ENCODE measurements at places on chromosomes 7 and 10.

DNA sequence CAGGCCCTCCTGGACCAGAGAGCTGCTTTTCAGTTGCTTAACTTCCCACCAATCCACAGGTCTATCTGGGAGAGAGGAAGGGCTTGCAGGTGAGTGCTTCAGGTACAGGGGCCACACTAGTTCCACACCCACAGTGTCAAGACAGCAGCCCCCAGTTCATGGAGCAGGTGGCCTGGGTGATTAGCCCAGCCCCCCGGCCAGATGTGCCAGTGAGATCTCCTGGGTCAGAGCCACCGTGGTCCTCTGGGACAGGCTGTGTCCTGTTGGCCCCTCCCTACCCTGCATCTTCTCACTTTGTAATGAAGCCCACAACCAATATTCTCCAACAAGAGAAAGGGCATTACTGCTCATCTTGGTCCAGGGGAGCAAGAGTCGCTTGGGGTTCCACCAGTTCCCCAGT, 30.6 kb downstream of the DRGX start:
- DNase-seq: no peak

DNA sequence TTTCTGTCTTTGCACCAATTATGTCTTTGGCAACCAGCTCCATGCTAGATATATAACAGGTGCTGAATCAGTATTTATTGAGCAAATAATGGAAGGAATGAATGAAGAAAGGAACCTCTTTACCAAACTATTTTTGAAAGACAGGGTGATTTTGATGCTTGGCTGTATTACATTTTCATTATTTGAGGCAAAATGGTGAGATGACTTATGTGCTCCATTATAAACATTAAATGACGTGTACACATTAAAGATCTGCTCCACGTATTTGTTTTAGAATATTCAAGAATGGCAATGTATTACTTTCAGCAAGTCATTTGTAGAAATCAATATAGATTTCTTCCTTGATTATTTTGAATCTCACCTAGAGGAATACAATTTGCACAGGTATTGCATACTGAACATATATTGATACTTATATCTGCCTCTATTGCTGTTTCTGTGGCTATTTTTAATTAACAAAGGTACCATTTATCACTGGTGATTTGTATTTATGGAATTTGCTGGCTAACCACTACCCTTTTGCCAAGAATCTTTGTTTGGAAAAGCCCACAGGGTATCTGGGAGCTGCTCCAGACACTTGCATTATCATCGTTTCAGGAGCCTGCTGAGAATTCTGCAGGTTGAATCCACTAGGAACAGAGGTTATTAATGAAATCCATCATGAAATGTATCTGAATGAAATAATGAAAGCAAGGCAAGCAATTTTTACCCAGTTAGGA, 92.2 kb downstream of the SEMA3C start:
- DNase-seq: no peak

DNA sequence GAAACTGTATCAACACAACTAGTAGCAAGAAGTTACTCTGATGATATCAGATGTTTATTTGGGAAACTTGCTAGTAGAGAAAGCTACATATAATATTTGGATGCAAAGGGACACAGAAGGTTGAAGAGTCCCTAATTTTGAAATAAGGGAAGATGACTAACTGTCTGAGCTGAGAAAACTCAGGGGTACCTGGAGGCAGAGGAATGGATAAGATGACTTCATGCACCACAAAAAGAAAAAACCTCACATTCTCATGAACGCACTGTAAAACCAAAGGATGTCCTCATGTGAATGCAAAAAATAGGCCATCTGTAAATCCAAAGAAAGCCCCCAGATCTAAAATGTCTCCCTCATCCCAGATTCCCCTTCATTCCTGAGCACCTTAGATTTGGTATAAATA, 29.3 kb downstream of the PRSS2 start:
- peak; percentile 66 for DNase-seq

GRCh38 chr7:3705258-3705657, 404.2 kb downstream of the SDK1 start:
- DNase-seq: no peak

- no peak for DNase-seq
These were observed 55.0 kb upstream of the DNAAF5 start for GRCh38 chr7:671415-672042.

GRCh38 chr7:98281757-98282606, 496 bp downstream of the BRI3 start:
- peak; percentile 55 for DNase-seq

DNA sequence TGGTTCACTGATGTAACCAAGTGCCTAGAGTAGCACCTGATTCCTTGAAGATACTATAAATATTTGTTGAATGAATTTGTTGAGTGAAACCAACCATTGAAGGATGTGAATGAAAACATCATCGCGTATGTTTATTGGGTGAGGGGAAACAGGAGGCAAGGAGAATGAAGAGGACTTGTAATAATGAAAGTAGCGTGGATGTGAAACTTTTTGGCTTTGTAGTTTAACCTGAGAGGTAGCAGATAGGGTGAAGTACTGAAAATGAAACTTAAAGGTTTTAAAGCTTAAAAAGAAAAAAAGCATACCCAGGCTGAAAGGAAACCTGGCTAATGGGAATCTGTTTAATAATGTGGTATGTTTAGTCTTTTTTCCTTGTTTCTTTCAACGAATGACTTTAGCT, 5.2 kb downstream of the CCNY start:
- DNase-seq: peak; percentile 63

GRCh38 chr7:79897166-79897565, 237.5 kb upstream of the GNAI1 start:
- no peak for DNase-seq

- peak; percentile 23 for DNase-seq
These were observed 33.4 kb downstream of the CCM2 start for GRCh38 chr7:45033261-45033930.

- no peak for DNase-seq
These were observed 95.4 kb downstream of the TES start for GRCh38 chr7:116305485-116306408.

GRCh38 chr7:1033546-1034145, 10.7 kb upstream of the GPR146 start:
- DNase-seq: peak; percentile 78

DNA sequence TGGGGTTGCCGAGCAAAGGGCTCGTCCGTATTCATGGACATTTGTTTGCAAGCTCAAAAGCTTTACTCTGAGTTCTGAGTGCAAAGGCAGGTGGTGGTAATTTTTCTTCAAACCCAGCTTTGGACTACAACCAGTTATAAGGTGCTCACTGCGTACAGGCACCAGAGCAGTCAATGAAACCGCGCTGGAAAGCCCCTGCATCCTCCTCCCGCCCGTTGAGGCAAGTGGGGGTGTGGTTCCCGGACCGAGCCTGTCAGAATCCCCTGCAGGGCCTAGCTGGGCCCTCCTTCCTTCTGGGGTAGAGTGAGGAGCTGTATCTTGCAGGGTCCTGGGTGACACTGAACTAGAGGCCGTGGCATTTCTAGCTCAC, 22.3 kb downstream of the AMZ1 start:
- peak; percentile 87 for DNase-seq

DNA sequence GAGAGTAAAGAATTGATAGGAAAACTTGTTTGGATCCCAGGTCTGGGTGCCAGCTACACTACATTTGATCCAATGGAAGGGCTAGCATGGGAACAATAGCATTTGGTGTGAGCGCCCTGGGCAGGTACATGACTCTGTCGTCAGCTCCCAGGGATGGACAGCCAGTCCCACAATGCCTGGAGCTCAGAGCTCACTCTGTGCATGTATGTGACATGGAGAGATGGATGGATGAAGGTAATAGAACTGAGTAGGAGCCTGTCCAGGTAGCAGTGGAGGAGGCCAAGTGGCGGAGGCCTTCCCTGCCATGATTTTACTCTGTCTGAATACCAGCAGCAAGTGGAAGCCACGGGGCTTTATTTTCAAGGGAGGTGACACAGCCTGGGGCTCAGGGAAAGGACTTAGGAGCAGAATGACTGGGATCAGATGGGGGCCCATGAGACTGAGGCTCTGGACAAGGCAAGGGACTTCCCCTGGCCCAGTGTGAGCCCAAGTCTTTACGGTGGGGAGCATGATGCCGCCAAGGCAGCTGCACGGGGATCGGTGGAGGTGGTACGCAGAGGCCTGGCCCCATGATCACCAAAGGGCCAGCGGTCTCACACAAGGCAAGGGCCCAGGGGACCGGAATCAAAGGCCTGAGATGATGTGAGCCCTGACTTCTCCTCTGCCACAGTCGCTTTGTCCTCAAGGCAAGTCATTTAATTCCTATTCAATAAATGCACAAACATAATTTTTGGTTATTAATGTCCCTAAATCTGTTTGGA, 5.9 kb downstream of the PTPRE start:
- DNase-seq: no peak

DNA sequence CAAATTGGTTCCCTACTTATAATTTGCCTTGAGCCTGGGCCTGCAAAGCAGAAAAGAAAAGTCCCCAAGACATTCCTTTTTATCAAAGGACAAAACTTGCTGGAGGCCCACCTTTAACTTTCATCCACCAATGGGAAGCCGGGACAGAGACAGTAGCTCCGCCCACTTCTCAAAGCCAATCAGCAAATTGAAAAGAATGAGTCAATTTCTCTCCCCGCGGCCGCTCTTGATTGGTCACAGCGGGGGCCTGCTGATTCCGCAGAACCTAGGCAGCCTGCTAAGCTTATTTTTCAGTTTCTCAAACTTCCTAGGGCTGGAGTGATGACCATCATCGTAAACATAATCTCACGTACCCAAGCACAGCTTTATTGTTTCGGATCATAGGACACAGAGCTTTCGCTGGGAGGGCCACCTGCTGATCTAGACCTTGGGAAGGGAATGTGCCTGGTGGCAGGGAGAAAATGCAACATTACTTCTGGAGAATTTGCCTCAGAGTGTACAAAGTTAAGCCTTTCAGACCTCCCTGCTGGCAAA, at the start of gene SLC13A4:
Gene SLC13A4 (minus strand): TSS at position 51 of the 534 bp plus-strand sequence. CDS start 690 bp downstream, outside the sequence.
- no peak for DNase-seq

GRCh38 chr10:127406018-127406550, 143.0 kb upstream of the NPS start:
- DNase-seq: no peak

- no peak for DNase-seq
These were observed 1077.1 kb upstream of the C7orf33 start for GRCh38 chr7:147513451-147513850.

DNA sequence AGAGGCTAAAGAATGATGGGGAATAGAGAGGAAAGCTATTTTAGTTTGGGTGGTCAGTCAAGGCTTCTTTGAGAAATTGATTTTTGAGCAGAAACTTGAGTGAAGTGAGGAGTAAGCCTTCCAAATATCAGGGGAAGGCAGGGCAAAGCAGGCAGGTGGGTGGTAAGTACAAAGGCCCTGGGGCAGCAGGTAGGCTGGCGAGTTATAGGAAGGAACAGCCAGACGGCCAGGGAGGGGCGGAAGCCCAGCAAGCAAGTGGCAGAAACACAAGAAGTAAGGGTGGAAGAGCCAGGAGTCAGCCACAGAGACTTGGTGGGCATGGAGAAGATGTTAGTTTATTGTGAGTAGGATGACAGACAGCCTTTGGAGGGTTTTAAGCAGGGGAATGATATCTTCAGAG, 34.9 kb downstream of the VWA2 start:
- DNase-seq: no peak

- DNase-seq: peak; percentile 62
These were observed 37.0 kb downstream of the RPA3 start for GRCh38 chr7:7681191-7681935.

GRCh38 chr10:100612601-100613595, 77.2 kb downstream of the HIF1AN start:
- no peak for DNase-seq

- DNase-seq: no peak
These were observed 23.4 kb upstream of the ARHGAP12 start for GRCh38 chr10:31952066-31952465.

DNA sequence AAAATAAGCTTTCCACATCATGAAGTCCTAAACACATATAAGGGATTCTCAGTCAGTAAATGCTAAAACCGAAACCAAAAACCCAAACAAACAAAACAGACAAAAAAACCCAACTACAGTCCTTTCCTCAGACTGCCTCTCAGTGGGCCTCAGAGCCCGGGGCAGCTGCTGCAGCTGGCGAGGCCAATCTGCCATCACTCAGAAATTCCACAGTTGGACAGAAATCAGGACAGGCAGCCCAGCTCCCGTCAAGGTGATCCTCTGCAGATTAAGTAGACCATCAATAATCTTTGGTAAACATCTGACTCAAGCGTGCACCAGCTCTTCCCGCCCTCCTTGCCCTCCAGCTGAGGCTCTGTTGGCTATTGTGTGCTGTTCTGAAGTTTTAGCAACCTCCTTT, 142.2 kb downstream of the ATXN7L1 start:
- DNase-seq: no peak

DNA sequence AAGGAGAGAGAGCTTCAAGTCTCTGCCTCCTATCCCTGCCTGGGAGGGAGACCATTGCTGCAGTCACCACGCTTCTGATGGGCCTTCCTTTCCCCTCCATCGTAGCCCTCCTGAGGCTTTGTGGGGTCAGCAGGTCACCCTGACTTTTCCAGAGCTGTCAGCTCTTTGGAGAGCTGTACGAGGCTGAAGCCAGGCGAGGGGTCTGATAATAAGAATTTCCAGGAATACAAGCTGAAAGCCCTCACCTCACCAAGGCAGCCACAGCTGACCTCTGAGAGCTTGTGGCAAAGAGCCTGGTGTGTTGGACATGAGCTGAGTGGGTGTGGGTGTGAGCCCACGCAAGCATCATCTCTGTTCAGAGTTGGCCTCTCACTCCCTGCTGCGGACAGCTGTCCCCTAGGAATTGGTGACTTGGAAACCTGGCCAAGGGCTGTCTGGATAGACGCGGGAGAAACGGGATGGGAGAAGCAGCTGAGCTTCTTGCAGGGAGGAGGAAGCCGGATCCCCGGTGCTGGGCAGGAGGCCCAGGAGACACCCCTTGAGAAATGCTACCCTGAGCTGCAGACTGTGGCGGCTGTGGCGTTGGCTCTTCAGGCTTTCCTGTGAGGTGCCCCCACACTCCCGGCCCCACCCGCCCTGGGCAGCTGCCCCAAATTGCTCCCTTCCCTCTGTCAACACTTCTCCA, 122.1 kb upstream of the BTBD16 start:
- DNase-seq: no peak

DNA sequence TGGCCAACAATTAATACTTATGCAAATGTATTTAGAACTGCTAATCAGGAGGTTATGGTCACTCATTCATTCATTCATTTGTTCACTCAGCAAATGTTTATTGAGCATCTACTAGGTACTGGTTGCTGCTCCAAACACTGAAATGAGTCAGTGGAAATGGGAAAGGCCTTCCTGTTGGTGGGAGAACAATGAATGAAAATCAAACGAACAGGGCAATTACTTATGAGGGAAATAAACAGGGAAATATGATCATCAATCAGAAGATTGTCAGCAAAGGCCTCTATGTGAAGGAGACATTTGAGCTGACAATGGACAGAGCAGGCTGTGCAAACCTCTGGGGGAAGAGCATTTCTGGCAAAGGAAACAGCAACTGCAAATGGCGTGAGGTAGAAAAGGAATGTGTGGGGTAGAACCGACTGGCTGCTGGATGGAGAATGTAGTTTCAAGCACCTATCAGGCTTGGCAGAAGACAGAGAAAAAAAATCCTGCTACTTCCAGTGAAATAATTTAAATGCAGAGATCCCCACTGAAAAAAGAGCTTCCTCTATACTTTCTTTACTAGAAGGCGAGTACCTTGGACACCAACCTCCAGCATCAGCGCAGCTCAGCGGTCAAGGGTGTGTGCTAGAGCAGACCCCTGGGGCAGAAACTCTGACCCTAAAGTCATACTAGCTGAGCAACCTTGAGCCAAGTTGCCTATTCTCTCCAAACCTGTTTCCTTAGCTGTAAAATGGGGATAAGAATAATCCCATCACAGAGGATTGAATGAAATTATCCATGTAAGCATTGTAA, 108.8 kb upstream of the EEPD1 start:
- no peak for DNase-seq

- no peak for DNase-seq
These were observed 25.6 kb downstream of the PPIF start for GRCh38 chr10:79372871-79373270.
